Activated CD8-positive, alpha-beta memory T cell treated with anti-CD3 and anti-CD28 coated beads, Interleukin-2, amount 10 ng/mL, durations not matched to agents 7 days and 5 days (primary cell): ENCODE measurements at places on chromosomes 3 and 15. TPM values are rescaled to one million over a fixed set of nuclear protein-coding genes. Genes with fewer than 3 reads are reported as not detected.
A peak's percentile ranks its signal among the peaks of the same experiment; 100 is the strongest.

- H3K4me3 ChIP-seq, result no peak overlapping the region
- H3K27ac ChIP-seq, result no peak overlapping the region
- no peaks in the 10 kb centered on the region for H3K36me3 ChIP-seq
- H3K4me1 ChIP-seq, result peaks cover 6% of the 10 kb centered on the region
- peaks cover 15% of the 10 kb centered on the region for H3K27me3 ChIP-seq
- DNase-seq, result no peak
Measured at GRCh38 chr3:127732879-127733350, 60.2 kb downstream of the ABTB1 start.

- H3K36me3 ChIP-seq, result no peaks in the 10 kb centered on the region
- H3K27me3 ChIP-seq, result no peaks in the 10 kb centered on the region
- no peak overlapping the region for H3K4me3 ChIP-seq
- H3K27ac ChIP-seq, result no peak overlapping the region
- H3K4me1 ChIP-seq, result no peaks in the 10 kb centered on the region
- DNase-seq, result no peak
Measured at GRCh38 chr15:87500240-87500639, 756.3 kb downstream of the NTRK3 start.

DNA sequence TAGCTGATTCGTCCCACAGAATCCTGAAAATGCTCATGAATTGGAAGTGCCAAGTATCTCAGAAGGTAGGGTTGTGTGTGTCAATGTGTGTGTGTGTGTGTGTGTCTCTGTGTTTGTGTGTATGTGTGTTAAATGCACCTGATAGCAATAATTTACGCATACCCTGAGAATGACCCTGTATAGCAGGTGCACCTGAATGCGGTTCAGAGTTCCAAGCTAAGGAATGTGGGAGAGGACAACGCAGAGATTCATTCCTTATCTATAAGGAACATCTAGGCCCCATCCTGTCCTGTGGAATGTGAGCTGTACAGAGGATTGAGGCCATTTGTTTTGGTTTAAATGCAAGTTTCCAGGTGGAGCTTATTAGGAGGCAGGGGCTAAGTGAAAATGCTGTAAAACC lies 49.1 kb upstream of the NEDD4 start:
- H3K4me1 ChIP-seq, result peaks cover 34% of the 10 kb centered on the region
- H3K27ac ChIP-seq, result peak overlapping the region; percentile 40
- DNase-seq, result no peak
- no peak overlapping the region for H3K4me3 ChIP-seq
- H3K27me3 ChIP-seq, result peaks cover 2% of the 10 kb centered on the region

DNA sequence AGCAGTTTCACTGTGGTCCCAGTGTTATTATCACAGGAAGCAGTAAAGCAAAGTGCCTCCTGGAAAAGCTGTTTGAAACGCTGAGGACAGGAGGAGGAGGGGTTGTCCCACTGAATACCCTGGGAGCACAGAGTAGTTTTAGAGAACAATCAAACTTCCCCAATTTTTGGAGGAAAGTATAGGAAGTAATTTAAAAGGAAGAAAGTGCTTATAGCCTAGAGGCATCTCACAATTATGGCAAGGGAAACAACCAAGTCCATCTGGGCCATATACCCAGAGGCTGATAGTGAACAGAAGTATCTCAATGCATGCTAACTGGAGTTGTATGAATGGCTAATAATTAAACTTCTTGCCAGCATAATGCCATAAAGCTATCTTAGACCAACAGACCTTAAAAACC lies 137.2 kb upstream of the EPHA6 start:
- no peaks in the 10 kb centered on the region for H3K36me3 ChIP-seq
- H3K27me3 ChIP-seq, result no peaks in the 10 kb centered on the region
- H3K4me1 ChIP-seq, result no peaks in the 10 kb centered on the region
- no peak overlapping the region for H3K27ac ChIP-seq

DNA sequence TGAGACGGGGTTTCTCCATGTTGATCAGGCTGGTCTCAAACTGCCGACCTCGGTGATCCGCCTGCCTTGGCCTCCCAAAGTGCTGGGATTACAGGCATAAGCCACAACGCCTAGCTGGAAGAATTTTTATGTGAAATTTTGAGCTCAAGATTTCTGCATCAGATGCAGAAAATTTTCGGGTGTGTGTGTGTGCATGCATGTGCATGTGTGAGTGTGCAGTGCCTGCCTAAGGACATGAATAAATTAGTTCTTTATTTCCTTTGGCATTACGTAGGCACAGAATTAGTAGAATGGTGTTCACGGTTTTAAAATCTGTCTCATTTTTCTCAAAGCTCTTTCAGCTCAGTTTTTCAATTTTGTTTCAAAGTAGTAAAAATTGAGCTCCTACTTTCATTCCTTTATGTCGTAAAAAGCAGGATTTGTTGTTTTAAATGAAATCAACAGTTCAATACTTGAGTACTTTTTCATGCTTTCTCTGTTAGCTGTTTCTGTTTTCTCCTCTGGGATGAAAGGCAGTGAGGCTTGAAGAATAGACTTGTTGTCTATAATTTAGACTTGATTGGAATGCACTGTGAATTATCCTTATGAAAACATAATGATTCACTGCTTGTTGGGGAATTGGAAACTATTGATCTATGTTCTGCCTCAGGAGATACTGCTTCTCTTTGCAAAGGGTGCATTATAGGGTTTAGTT lies 23.3 kb upstream of the RAB11A start:
- no peak for DNase-seq
- no peak overlapping the region for H3K27ac ChIP-seq
- no peak overlapping the region for H3K4me3 ChIP-seq

- H3K36me3 ChIP-seq, result no peaks in the 10 kb centered on the region
- no peak overlapping the region for H3K27ac ChIP-seq
- no peak overlapping the region for H3K4me3 ChIP-seq
- no peaks in the 10 kb centered on the region for H3K27me3 ChIP-seq
- DNase-seq, result no peak
Measured at GRCh38 chr3:76646921-76647562, 392.9 kb upstream of the ROBO2 start.

DNA sequence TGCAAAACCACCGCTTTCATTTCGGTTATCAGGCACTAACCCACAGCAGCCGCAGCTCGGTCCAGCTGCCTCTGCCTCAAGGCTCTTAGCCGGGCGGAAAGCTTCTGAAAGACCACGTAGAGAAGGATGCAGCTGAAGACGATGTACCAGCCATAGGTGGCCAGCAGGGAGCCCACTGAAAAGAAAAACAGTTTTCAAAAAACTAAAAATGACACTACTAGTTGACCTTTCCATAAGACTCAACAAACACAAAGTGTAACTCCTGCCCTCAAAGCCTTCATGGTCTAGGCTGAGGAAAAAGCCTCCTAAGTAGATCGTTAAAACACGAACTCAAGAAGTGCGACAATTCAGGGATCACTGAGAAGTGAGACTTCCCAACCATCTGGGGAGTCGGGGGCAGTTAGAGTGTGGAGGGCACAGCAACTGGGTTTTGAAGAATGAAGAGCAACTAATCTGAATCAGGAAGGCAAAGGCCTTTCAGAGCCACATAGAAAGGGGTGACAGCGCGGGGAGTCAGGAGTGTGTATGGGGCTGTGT lies 716 bp downstream of the SELENOS start:
- H3K36me3 ChIP-seq, result peaks cover 50% of the 10 kb centered on the region
- peak overlapping the region; percentile 99 for H3K27ac ChIP-seq
- H3K27me3 ChIP-seq, result no peaks in the 10 kb centered on the region
- peaks cover 30% of the 10 kb centered on the region for H3K4me1 ChIP-seq

DNA sequence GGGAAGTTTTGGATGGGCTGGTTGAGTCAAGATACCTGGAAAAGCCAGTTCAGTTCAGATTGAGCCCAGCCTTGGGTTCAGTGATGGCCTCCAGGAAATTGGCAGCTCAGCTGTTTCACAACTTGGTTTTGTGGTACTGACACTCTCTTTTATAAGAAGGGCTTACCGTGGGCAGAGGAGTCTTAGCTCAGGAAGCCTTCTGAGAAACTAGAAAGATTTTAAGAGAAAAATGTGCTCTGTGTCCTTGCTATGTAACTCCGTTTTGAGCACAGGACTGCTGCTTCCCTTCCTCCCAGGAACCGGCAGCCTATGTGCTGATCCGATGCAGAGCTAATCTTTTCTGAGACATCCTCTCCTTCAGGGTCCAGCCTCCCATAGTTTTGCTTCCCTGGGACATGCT lies 46.6 kb upstream of the RASGRP1 start:
- H3K4me3 ChIP-seq, result peak overlapping the region; percentile 53

- H3K36me3 ChIP-seq, result peaks cover 3% of the 10 kb centered on the region
- peaks cover 2% of the 10 kb centered on the region for H3K27me3 ChIP-seq
- DNase-seq, result peak; percentile 65
- H3K27ac ChIP-seq, result peak overlapping the region; percentile 75
- peaks cover 12% of the 10 kb centered on the region for H3K4me1 ChIP-seq
- H3K4me3 ChIP-seq, result no peak overlapping the region
Measured at GRCh38 chr3:185537369-185537970, 14.9 kb downstream of the LIPH start.

DNA sequence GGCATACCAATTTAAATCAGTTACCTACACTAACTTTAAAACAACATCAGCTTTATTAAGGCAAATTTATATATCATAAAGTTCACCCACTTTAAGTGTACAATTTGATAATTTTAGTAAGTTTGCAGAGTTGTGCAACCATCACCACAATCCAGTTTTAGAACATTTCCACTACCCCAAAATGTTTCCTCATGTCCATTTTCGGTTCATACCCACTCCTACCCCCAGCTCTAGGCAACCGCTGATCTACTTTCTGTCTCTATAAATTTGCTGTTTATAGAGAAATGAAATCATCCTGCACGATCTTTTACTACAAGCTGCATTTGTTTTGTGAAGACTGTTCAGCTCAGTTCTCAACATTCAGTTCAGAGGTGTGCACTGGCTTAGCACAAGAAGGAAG lies 31.5 kb upstream of the FAM81A start:
- H3K27ac ChIP-seq, result no peak overlapping the region
- no peak overlapping the region for H3K4me3 ChIP-seq
- H3K36me3 ChIP-seq, result no peaks in the 10 kb centered on the region
- no peak for DNase-seq

- no peak for DNase-seq
- H3K4me3 ChIP-seq, result no peak overlapping the region
- peaks cover 9% of the 10 kb centered on the region for H3K27me3 ChIP-seq
- H3K27ac ChIP-seq, result no peak overlapping the region
- no peaks in the 10 kb centered on the region for H3K4me1 ChIP-seq
- no peaks in the 10 kb centered on the region for H3K36me3 ChIP-seq
Measured at GRCh38 chr3:101072300-101072699, 79.1 kb upstream of the ABI3BP start.

VWA5B2 gene
- not detected for total RNA-seq

DCLK3 gene
- total RNA-seq, result not detected
